ENCODE measurements at places on chromosomes 13 and 19. TPM values are rescaled to one million over a fixed set of nuclear protein-coding genes. Genes with fewer than 3 reads are reported as not detected.

The WIZ gene
- total RNA-seq: 15.3 TPM

DNA sequence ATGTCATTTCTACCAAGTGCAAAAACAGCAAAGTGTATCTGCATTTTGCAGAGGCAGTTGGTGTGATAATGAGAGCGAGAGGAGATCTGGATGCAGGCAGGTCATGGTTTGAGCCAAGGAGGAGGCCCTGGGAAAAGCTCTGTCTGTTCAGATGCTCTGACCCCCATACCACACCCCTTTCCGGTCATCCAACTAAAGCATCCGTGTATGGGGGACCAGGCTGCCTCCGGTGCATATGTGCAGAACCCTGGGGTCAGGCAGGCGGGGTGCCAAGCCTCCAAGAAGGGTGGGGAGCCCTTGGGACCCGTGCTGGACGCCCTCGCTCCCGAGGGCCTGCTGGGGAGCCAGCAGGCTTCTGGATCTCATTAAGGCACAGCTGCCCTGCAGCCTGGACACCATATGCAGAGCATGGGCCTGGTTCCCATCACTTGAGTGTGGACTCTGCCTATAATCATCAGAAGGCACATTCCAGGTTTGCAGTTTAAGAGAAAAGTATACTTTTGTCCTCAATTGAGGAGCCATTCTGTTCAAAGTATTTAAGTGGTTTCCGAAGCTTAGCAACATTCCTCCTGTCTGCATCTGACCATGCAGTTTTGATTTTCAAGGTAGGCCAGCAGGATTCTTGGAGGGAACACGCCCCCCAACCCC is 56.1 kb downstream of the ALOX5AP start:
- H3K27me3 ChIP-seq: no peaks in the 10 kb centered on the region
- no peak overlapping the region for H3K27ac ChIP-seq
- H3K4me1 ChIP-seq: no peaks in the 10 kb centered on the region
- no peak overlapping the region for H3K4me3 ChIP-seq
- no peak for DNase-seq
- no peaks in the 10 kb centered on the region for H3K36me3 ChIP-seq

DNA sequence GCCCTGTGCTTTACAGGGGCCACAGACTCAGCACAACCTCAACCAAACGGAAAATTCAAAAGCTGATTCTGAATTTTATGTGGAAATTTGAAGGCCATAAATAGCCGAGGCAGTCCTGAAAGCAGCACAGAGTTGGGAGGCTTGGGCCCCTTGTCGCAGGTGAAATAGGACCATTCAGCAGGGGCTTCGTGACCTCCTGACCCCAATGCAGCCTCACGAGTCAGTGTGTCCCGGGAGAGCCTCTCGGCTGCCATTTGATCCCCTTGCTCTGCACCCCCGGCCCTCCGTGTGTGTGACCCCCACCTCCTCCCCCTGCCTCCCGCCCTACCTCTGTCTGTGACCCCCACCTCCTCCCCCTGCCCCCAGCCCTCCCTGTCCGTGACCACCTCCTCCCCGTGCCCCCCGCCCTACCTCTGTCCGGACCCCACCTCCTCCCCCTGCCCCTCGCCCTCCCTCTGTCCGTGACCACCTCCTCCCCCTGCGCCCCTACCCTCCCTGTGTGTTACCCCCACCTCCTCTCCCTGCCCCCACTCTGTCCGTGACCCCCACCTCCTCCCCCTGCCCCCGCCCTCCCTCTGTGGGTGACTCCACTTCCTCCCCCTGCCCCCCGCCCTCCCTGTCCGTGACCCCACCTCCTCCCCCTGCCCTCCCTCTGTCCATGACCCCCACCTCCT is 41.7 kb upstream of the TFDP1 start:
- no peak overlapping the region for H3K27ac ChIP-seq
- H3K36me3 ChIP-seq: no peaks in the 10 kb centered on the region
- no peak for DNase-seq
- H3K4me3 ChIP-seq: no peak overlapping the region
- no peaks in the 10 kb centered on the region for H3K27me3 ChIP-seq

DNA sequence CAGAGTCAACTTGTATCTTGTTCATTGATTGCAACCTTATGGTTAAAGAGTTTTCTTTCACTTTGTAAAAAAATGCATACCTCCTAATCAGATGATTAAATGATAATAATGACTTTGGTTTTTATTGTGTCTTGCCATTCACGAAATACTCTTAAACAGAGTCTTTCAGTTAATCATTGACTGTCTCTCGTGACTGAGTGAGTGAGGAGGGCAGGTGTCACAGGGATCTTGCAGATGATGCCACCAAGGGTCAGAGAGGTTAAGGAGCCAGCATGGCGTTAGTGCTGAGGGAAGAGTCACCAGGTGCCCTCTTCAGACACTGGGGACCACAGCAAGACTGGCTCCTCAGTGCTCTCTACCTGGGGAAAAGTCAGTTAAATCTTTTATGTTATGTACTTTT is 8.0 kb downstream of the GPATCH1 start:
- H3K4me1 ChIP-seq: no peaks in the 10 kb centered on the region
- H3K27ac ChIP-seq: no peak overlapping the region
- H3K27me3 ChIP-seq: no peaks in the 10 kb centered on the region
- H3K36me3 ChIP-seq: peaks cover 1% of the 10 kb centered on the region
- no peak for DNase-seq

DNA sequence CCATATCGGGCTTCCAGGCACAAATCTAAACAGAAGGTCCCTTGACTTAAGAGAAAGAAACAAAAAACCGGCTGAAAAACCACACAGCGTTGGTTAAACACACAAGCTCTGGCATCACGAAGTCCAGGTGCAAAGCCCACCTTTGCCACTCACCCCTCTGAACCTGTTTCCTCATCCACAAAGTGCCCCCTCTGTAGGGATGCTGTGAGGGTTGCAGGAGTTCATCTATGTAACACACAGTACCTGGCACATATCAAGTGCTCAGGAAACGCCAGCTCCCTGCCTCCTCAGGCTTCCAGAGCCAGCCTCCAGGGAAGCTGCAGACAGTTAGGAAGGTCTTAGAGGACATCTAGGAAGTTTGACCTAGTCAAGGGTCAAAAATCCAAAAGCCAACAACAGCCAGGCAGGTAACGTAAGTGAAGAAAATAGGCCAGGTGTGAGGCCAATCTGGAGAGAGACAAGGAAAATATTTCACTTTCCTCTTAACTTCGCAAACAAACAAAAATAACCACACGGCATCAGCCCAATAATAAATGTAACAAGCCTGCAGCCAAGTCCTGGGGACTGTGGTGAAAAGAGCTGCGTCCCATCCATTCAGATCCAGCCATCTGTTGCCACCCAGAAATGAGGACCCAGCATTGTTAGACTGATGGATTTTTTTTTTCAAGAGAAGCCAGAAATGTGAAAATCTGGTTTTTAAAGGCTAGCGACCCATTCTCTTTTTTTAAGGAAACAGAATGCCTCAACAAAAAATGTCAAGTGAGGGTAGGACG is 10.0 kb downstream of the KDELR1 start:
- no peaks in the 10 kb centered on the region for H3K27me3 ChIP-seq
- no peaks in the 10 kb centered on the region for H3K36me3 ChIP-seq
- no peak overlapping the region for H3K4me3 ChIP-seq
- no peaks in the 10 kb centered on the region for H3K4me1 ChIP-seq
- DNase-seq: no peak

DNA sequence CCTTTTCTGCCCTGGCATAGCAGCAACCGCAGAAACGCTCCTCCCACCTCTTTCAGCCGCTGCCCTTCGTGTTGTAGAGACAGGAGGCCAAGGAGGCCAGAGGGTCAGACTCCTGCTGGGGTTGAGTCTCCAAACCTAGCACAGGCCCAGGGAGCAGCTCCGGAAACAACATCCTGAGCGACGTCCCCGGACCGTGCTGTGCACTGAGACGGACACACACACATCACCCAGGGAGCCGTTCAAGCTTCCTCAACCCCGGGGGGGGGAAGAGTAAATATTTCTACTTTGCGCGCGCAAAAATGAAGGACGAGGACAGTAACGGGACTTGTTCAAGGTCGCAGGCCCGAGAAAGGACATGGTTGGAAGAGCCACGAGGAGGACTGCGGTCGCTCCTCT is 657 bp downstream of the ZNF550 start:
- no peak overlapping the region for H3K27ac ChIP-seq
- H3K4me3 ChIP-seq: peak overlapping the region; percentile 85
- no peaks in the 10 kb centered on the region for H3K27me3 ChIP-seq
- H3K36me3 ChIP-seq: peaks cover 12% of the 10 kb centered on the region
- no peaks in the 10 kb centered on the region for H3K4me1 ChIP-seq

DNA sequence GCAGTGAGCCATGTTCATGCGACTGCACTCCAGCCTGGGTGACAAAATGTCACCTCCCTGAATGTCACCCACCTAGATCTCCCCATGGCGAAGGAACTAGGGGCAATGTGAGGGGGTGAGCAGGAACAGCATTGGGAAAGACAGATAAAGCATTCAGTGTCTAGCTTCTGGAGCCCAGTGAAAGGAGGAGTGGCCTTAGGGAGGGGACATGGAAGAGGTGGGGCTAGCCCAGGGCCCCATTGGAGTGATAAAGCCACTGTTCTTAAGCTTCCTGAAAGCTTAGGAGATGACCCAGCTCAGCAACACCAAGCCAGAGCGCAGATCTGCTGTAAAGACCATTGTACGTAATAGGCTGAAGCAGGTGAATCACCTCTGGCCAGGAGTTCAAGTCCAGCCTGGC is 13.0 kb upstream of the KCNN1 start:
- H3K27ac ChIP-seq: no peak overlapping the region
- no peak overlapping the region for H3K4me3 ChIP-seq
- peaks cover 24% of the 10 kb centered on the region for H3K27me3 ChIP-seq
- H3K4me1 ChIP-seq: no peaks in the 10 kb centered on the region
- no peaks in the 10 kb centered on the region for H3K36me3 ChIP-seq
- DNase-seq: no peak

DNA sequence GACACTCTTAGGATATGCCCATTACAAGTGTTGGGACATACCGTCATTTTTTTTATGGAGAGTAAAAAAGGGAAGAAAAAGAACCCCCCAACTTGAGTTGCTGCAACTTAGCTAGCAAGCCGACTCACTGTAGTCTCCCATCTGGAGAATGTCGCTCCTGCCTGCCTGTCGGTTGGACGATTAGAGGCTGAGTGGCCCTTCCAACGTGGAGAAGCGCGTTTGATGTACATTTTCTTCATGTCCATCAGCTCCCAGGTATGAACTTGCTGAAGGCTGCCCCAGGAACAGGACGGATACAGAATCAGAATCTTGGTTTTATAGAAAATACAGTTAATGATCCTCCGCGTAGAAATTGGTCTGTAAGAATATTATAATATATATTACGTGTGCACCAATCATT is 189.0 kb upstream of the SOX1 start:
- no peaks in the 10 kb centered on the region for H3K4me1 ChIP-seq
- no peak overlapping the region for H3K4me3 ChIP-seq

GRCh38 chr19:10553943-10554381 is 10.3 kb downstream of the ATG4D start:
- no peaks in the 10 kb centered on the region for H3K27me3 ChIP-seq
- no peak for DNase-seq
- no peak overlapping the region for H3K4me3 ChIP-seq
- peaks cover 73% of the 10 kb centered on the region for H3K36me3 ChIP-seq
- H3K27ac ChIP-seq: no peak overlapping the region

The CD209 gene
- total RNA-seq: 1.8 TPM

- DNase-seq: no peak
- H3K27me3 ChIP-seq: no peaks in the 10 kb centered on the region
- no peak overlapping the region for H3K4me3 ChIP-seq
Observed at GRCh38 chr13:44426461-44426860, 52.8 kb downstream of the SERP2 start.

GRCh38 chr13:79451500-79451962 is 29.4 kb upstream of the NDFIP2 start:
- no peaks in the 10 kb centered on the region for H3K27me3 ChIP-seq
- H3K36me3 ChIP-seq: no peaks in the 10 kb centered on the region
- H3K4me1 ChIP-seq: no peaks in the 10 kb centered on the region
- no peak for DNase-seq
- H3K4me3 ChIP-seq: no peak overlapping the region

The CATSPERD gene
- not detected for total RNA-seq

The ARRDC2 gene
- total RNA-seq: 28.5 TPM

GRCh38 chr13:44577236-44578066 is 1.3 kb upstream of the TSC22D1 start:
- H3K4me3 ChIP-seq: peak overlapping the region; percentile 66
- peak overlapping the region; percentile 81 for H3K27ac ChIP-seq
- no peaks in the 10 kb centered on the region for H3K27me3 ChIP-seq
- no peaks in the 10 kb centered on the region for H3K4me1 ChIP-seq

DNA sequence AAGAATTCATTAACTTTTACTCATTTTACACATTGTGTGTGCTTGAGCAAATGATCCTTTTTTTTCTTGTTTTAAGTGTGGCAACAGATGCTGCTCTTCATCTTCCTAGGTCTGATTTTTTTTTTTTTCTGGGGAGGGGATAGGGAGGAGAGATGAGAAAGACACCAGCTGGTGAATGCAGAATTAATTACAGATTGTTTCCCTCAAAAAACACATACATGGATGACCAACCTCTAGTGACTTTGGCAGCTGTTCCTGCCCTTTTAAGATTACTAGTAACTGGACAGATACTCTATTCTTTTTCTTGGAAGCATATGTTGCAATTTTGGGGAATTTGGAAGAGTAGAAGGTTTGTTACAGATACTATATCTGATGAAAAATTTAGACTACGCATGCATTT is 103.6 kb upstream of the MYO16 start:
- H3K4me3 ChIP-seq: no peak overlapping the region
- DNase-seq: no peak
- H3K4me1 ChIP-seq: no peaks in the 10 kb centered on the region
- H3K36me3 ChIP-seq: no peaks in the 10 kb centered on the region
- H3K27me3 ChIP-seq: no peaks in the 10 kb centered on the region
- H3K27ac ChIP-seq: no peak overlapping the region

DNA sequence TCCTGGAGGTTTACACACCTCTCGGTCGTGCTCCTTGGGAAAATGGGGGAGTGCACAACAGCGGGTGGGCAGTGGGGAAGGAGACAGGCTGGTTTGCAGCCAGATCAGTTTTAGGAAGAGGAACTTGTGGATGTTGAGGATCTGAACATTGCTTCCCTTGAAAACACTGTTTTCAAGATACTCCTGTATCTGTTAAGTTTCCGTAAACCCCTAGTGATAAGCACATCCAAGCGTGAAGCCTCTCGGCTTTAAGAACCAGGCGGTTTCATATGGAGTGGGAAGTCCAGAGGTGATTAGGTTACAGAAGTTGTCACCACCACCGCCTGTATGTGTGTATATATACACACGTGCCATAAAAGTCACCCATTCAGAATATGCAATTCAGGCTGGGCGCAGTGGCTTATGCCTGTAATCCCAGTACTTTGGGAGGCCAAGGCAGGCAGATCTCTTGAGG is 47.4 kb downstream of the SIPA1L3 start:
- no peaks in the 10 kb centered on the region for H3K4me1 ChIP-seq
- no peaks in the 10 kb centered on the region for H3K27me3 ChIP-seq
- no peak overlapping the region for H3K27ac ChIP-seq

The MBD3L2 gene
- not detected for total RNA-seq

The DACH1 gene
- 1.2 TPM for total RNA-seq

The SLC10A2 gene
- not detected for total RNA-seq

The MBD3L3 gene
- total RNA-seq: not detected

Measured in right lobe of liver (tissue), 6 donors.